Fibroblast of skin of abdomen (primary cell): ENCODE measurements at places on chromosomes 16 and 17.

- DNase-seq = no peak
These were observed 3.9 kb upstream of the NUPR1 start for GRCh38 chr16:28542646-28543045.

DNA sequence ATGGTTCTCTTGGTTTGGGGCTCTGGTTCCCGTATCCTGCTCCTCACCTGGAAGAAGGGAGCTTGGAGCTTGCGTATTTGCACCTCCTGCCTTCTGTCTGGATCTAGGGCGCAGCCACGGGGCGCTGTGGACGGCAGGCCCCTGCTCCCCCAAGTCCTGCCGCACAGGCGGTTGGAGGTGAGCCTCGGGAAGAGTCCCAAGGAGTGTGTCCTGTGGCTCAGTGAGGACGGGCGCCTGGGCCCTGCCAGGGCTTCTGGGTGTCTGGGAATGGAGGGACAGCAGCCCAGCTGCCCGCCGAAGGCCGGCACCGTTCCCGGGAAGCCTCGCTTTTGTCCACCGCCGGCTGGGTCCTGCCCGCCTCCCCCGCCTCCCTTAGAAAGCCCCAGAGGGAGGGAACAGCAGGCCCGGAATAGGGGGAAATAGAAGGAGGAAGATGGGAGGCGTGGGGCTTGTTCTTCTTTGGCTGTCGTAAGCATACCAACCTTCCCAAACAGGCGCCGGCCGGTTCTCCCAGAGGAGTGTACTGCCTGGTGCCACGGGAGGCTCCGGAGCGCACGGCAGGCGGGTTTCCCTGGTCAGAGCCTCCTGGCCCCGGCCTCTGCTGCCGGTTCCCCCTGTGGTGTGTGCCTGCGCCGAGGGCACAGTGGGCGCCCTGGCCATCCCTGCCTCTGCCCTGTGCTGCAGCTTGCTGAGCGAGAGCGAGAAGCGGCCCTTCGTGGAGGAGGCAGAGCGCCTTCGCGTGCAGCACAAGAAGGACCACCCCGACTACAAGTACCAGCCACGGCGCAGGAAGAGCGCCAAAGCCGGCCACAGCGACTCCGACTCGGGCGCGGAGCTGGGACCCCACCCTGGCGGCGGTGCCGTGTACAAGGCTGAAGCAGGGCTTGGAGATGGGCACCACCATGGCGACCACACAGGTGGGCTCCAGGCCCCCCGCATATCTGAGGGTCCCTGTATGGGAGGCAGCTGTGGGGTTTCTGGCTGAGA, 1.8 kb downstream of the SOX8 start:
- no peak for DNase-seq

- DNase-seq = no peak
These were observed 2.9 kb upstream of the EMP2 start for GRCh38 chr16:10583269-10583668.

DNA sequence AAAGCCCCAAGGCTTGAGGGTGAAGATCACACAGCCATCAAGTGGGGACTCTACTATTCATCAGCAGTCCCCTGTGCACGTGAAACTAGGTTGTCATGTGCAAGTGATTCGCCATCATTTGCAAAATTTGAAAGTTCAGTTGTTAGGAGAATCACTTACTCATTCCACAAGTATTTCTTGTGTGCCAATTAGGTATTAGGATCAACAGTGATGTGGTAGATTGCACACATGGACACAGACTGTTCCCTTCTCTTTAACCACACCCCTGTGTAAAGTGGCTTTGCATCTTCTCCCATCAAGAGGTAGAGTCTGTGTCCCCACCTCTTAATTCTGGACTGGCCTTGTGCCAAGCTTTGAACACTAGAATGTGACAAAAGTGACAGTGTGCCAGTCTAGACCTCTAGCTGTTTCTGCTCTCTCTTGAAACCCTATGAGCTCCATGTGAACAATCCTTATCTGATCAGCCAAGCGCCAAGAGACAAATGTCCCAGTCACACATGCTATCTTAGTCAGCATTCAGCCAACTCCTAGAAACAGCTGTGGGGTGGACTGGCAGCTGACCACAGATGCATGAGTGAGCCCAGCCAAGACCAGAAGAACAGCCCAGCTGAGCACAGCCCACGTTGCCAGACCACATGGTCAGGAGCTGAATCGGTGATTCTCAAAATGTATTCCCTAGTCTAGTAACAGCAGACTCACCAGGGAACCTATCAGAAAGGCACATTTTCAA, 31.5 kb upstream of the SHISA9 start:
- no peak for DNase-seq

DNA sequence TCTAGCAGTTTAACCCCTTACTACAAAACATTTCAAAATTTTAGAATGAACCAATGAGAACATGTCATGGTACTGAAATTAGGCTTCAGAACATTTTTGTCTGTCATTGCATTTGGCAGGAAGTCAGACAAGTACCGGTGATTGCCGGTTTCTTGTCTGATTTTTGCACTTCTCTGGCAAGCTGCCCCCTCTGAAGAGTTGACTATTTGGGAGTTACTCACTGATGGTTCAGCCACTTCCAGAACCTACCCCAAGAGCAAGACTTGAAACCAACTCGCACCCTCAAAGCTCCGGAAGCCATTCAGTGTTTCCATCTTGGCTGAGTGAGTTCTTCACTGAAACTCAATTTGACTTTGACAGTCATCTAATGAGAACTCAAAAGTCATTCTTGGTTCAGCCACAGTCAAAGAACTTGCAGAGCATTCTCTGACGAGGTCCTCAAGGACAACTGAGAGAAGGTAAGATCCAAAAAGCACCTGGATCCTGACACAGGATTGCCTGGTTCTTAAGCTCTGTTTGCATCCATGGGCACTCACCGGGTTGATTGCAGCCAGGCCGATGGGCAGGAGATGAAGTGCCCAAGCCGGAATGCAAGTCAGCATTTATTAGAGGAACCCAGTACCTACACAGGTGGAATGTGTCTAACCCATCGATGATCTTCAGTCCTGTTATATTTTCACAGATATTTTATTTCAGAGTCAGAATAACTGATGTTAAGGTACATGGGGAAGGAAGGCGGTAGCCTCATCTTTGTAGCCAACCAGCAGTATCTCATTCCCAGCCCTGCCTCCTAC, 93.6 kb downstream of the USP22 start:
- DNase-seq = no peak

DNA sequence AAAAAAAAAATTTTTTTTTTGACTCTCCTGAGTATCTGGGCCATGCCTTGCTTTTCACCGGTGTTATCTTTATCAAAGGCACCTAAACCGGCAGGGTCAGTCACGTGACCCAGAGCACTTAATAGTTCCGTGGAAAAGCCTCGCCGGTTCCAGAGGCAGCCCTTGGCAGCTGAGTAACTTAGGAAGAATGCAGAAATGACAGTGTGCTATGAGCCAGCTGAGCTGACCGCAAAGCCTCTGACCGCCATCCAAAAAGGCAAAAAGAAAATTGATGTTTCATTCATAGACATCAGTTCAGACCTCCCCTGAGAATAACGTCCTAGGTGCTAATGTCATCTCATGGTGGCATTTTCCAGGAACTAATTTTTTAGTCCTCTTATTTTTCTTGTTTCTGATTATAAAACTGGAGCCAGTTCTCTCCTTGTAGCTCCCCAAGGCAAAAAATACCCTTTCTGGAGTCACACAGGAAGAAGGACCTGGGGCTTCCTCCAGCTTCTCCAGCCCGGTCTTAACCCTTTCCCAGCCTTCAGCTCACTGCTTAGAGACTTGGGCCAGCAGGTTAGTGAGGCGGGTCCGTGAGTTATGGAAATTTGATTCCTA, 122.6 kb downstream of the SOCS1 start:
- peak; percentile 96 for DNase-seq

- DNase-seq = no peak
These were observed 488 bp downstream of the HOXB9 start for GRCh38 chr17:48625495-48626244.
